IgD-negative memory B cell (primary cell): ENCODE measurements at places on chromosomes 1 and 21. TPM values are rescaled to one million over a fixed set of nuclear protein-coding genes. Genes with fewer than 3 reads are reported as not detected.

RIPK4 gene
- not detected for polyA plus RNA-seq

TEX38 gene
- polyA plus RNA-seq: not detected

CR1L gene
- not detected for polyA plus RNA-seq

MYBPH gene
- not detected for polyA plus RNA-seq

TAS1R1 gene
- not detected for polyA plus RNA-seq
